Hepatocyte (in vitro differentiated cells): ENCODE measurements at places on chromosomes 11 and 22. TPM values are rescaled to one million over a fixed set of nuclear protein-coding genes. Genes with fewer than 3 reads are reported as not detected.

CACNA1I gene
- polyA plus RNA-seq: 0.10 and 0.21 TPM in 2 replicates

UBQLN3 gene
- not detected in 2 replicates for polyA plus RNA-seq

CD6 gene
- polyA plus RNA-seq: not detected in 2 replicates

MMP11 gene
- 22.8 and 25.2 TPM in 2 replicates for polyA plus RNA-seq

PKNOX2 gene
- polyA plus RNA-seq: 2.1 and 3.0 TPM in 2 replicates

OR4C5 gene
- polyA plus RNA-seq: not detected in 2 replicates

TRIM49D2 gene
- not detected in 2 replicates for polyA plus RNA-seq

HPX gene
- 229 and 358 TPM in 2 replicates for polyA plus RNA-seq

OR8B4 gene
- polyA plus RNA-seq: not detected in 2 replicates

SLCO2B1 gene
- polyA plus RNA-seq: 43.4 and 51.6 TPM in 2 replicates

PPFIBP2 gene
- 33.9 and 43.6 TPM in 2 replicates for polyA plus RNA-seq

DNA sequence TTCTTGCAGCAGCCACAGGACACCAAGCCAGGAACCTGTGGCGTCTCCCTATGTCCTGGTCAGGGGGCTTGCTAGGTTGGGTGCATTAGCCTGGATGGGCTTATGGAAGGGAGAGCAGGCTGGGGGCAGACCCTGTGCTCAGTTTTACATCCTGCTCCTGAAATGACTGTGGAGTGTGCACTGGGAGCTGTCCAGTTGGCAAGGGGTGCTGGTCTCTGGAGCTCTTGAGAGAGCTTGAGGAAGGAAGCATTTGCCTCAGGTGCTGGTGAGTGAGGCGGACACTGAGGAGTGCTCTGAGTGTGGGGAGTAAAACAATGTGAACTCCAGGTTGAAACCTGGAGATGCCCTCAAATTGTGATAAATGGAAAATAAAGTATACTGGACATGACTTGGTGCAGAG, 3.4 kb downstream of the SCGB1D4 start:
- no peaks in the 10 kb centered on the region for H3K27me3 ChIP-seq
- H3K36me3 ChIP-seq: no peaks in the 10 kb centered on the region
- no peaks in the 10 kb centered on the region for H3K4me1 ChIP-seq
- H3K27ac ChIP-seq: no peak overlapping the region

- DNase-seq: no peak
- H3K27ac ChIP-seq: peak overlapping the region; percentile 50
- no peak overlapping the region for H3K4me3 ChIP-seq
- no peaks in the 10 kb centered on the region for H3K27me3 ChIP-seq
- H3K4me1 ChIP-seq: peaks cover 44% of the 10 kb centered on the region
- no peaks in the 10 kb centered on the region for H3K36me3 ChIP-seq
Observed at GRCh38 chr22:45453764-45454163, 40.3 kb downstream of the RIBC2 start.

DNA sequence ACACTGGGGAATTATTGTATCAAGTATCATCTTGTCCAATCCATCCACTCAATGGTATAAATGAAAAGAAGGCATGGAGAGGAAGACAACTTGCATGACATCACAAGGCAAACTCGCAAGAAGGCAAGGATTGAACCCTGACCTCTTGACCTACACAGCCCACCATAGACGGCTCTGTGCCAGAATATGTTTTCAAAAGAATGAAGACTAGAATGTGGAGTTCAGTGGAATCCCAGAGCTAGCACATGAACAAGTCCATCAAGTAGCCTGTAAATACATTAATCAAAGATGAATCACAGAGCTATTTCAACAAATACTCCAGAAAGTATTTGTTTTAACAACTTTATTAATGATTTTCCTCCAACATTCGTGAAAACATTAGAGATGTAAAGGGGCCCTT, 189.7 kb downstream of the GUCY1A2 start:
- DNase-seq: no peak
- H3K36me3 ChIP-seq: no peaks in the 10 kb centered on the region
- H3K4me1 ChIP-seq: no peaks in the 10 kb centered on the region
- no peak overlapping the region for H3K27ac ChIP-seq

DNA sequence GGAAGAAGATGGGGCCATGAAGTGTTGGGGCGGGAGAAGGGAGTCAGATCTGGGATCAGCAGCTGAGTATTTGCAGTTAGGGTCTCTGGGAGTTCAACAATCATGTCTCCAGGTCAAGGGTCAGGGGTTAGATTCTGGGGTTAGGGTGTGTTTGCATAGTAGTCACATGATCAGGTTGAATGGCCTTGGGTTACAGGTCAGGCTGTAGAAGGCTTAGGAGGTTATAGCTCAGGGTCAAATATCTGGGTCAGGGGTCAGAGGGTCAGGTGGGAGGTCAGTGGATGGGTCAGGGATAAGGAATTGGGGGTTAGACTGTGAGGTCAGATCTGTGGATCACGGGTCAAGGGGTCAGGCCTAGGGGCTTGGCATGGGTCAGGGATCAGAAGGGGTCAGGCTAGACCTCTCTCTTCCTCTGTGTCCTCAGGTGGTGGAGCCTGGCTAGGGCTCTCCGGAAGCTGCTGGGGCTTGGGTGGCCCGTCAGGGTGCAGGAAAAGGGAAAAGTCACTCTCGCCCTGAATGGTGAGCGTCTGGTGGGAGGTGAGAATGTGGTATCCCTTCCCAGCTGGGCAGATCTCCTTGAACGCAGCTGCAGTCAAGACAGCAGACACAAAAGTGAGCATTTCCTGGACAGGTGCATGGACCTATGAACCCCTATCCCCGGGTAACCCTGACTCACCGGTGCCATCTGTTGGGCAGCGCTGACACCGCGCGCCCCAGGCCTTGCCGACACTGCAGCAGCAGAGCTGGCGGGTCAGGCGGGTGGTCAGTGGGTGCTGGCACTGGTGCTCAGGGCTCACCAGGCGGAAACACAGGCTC, 6.4 kb downstream of the LTBP3 start:
- H3K36me3 ChIP-seq: no peaks in the 10 kb centered on the region
- no peaks in the 10 kb centered on the region for H3K27me3 ChIP-seq
- peaks cover 25% of the 10 kb centered on the region for H3K4me1 ChIP-seq
- DNase-seq: peak; percentile 78
- H3K4me3 ChIP-seq: no peak overlapping the region

DNA sequence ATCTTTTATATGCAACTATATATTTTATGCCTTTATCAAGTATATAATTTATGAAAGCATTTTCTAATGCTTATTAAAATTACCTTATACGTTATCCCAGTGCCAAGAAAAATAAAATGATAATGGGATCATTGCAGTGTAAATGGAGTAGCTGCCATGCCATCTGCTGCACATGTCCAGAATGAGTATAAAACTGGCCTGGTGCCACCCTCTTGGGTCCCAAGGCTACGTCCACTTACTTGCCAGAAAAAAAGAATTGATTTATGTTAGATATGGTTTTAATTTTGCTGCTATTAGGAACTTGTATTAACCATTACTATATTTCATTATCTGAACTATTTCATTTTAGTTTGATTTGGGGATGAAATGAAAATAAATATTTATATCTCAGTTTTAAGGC, 1127.1 kb upstream of the CNTN5 start:
- H3K36me3 ChIP-seq: no peaks in the 10 kb centered on the region
- no peaks in the 10 kb centered on the region for H3K27me3 ChIP-seq
- H3K27ac ChIP-seq: no peak overlapping the region
- no peaks in the 10 kb centered on the region for H3K4me1 ChIP-seq

GRCh38 chr11:96481771-96482170, 92.0 kb downstream of the JRKL start:
- no peak overlapping the region for H3K27ac ChIP-seq
- DNase-seq: no peak
- H3K27me3 ChIP-seq: no peaks in the 10 kb centered on the region
- H3K36me3 ChIP-seq: no peaks in the 10 kb centered on the region
- no peaks in the 10 kb centered on the region for H3K4me1 ChIP-seq
- H3K4me3 ChIP-seq: no peak overlapping the region

DNA sequence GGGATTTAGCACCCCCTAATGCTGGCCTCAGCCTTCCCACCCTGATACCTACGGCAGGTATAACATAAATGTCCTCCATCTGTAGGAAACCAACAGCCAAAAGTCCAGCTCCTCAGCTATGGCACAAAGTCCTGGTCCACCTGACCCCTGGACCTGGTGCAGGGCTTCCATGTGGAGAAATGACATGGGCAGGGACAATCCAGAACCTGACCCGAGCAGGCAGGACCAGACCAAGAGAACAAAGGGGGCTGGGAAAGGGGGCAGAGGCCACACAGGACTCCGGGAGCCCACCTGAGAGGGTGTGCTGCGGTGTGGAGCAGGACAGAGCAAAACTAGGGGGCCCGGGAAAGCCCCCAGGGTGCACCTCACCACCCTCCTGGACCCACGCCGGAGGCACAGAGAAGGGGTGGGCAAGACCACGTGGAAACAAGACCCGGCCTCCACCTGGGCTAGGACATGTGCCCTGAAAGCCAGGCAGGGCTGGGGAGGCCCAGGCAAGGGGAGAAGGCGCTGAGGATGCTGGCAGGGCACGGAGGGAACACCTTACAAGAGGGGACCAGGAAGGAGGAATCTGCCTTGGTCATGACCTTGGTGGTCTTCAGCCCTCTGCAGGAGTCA, 368.9 kb downstream of the SHANK2 start:
- H3K27me3 ChIP-seq: no peaks in the 10 kb centered on the region
- H3K4me3 ChIP-seq: no peak overlapping the region
- H3K36me3 ChIP-seq: no peaks in the 10 kb centered on the region

GRCh38 chr11:104442321-104442720, 278.4 kb upstream of the PDGFD start:
- no peak overlapping the region for H3K4me3 ChIP-seq
- H3K27ac ChIP-seq: no peak overlapping the region
- H3K4me1 ChIP-seq: no peaks in the 10 kb centered on the region
- no peaks in the 10 kb centered on the region for H3K36me3 ChIP-seq
- no peaks in the 10 kb centered on the region for H3K27me3 ChIP-seq
- no peak for DNase-seq

- H3K4me3 ChIP-seq: no peak overlapping the region
- H3K36me3 ChIP-seq: no peaks in the 10 kb centered on the region
- H3K27me3 ChIP-seq: no peaks in the 10 kb centered on the region
Observed at GRCh38 chr11:105298630-105299029, 159.1 kb upstream of the CARD18 start.

DNA sequence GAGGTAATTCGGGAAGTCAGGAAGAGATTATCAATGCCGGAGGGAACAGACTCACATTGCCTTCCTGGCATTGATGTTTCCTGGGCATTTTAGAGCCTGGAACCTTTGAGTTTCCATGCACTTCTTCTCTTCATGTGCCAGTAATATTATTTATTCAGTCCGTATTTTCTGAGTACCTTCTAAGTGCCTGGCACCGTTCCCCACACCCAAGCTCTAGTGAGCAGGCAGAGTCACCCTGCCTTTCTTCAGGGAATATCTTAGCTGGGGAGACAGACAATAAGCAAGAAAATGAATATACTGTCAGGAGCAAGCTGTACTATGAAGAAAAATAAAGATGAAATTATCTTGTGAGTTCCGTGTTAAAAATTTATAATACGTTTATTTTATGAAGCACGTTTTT, 136.2 kb upstream of the SEZ6L start:
- H3K27me3 ChIP-seq: no peaks in the 10 kb centered on the region
- no peak for DNase-seq
- H3K36me3 ChIP-seq: no peaks in the 10 kb centered on the region
- no peaks in the 10 kb centered on the region for H3K4me1 ChIP-seq

DNA sequence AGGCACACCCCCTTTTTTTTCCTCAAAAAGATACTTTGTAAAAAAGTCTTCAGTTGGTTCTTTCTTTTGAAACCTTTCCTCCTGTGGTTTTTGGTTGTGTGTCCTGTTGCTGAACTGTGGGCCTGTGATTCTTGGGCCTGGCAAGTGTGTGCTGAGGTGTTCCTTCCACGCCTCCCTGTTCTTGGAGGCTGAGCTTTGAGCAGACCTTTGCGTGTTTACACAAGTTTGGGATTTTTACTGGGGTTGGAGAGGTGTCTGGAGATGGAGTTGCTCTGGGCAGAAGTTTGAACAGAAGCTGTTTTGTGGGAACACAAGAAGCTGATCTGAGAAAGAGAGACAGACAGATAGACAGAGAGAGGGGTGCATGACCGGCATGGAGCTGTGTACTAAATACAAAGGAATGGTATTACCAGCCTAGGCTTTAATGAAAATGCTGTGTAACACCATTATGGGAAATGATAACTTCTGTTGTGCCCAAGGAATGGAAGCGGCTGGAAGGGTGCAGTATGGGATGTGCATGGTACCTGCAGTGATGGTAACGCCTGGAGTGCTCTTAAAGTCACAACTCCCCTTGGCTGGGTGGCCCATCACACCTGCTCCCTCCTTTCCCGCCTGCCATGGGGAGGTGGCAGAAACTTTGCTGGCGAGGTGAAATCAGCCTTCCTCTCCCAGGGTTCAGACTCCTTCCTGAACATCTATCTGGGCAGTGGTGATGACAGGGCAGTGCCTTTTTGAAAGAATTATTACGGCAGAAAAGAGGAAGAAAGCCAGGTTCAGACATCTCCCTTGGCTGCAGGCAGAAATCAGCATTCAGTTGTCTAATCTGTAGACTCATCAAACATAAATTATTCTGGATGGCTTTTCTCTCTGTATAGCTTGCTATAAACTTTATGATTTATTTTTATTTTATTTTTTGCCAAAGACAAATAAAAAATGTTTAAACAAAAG, 70.4 kb downstream of the LDLRAD3 start:
- H3K36me3 ChIP-seq: no peaks in the 10 kb centered on the region
- H3K27me3 ChIP-seq: no peaks in the 10 kb centered on the region
- H3K4me1 ChIP-seq: peaks cover 3% of the 10 kb centered on the region
- H3K4me3 ChIP-seq: no peak overlapping the region

DNA sequence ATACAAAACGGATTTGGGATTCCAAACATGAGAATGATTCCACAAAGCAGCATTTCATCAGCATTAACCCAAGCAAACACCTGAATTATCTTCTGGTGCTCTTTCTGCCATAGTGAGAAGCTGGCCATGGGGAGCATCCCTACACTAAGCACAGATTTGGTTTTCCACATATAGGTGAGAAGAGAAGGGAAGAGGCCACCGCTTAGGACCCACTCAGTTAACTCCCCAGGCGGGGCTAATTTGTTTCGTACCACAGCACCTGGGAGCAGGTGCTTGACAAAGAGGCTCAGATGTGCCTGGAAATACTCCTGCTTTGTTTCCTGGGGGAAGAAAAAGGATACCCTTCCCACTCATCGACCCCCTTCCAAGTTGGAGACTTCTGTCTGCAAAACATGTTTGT, 64.2 kb downstream of the RAB30 start:
- H3K4me1 ChIP-seq: peaks cover 12% of the 10 kb centered on the region
- no peak for DNase-seq
- H3K4me3 ChIP-seq: no peak overlapping the region
- H3K27me3 ChIP-seq: no peaks in the 10 kb centered on the region
- H3K36me3 ChIP-seq: no peaks in the 10 kb centered on the region

DNA sequence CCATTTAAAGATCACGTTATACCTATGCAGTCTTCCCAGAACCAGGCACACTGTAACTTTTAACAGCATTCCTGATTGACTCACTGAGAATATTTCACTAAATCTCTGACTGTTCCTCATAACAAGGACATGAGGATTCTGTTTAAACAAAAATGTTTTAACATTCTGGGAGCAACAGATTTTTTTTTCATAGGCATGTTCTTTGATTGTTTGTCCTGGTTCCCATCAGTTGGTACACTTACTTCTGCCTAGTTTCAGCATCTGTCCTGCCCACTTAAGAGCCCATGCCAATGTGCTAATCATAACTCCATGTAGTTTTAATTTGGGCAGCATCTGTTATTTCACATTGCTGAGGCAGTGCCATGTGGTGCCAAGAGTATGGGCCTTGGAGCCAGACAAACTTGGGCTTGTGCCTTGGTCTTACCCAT, 138.5 kb upstream of the CTSC start:
- H3K36me3 ChIP-seq: no peaks in the 10 kb centered on the region
- no peak overlapping the region for H3K4me3 ChIP-seq
- no peaks in the 10 kb centered on the region for H3K4me1 ChIP-seq
- no peak for DNase-seq
- no peaks in the 10 kb centered on the region for H3K27me3 ChIP-seq
